ENCODE measurements at places on chromosomes 1 and 21. TPM values are rescaled to one million over a fixed set of nuclear protein-coding genes. Genes with fewer than 3 reads are reported as not detected.

The POTED gene
- not detected for total RNA-seq

The S100A14 gene
- total RNA-seq = 1,914 TPM

The RPS27 gene
- 2,096 TPM for total RNA-seq

The GPR161 gene
- total RNA-seq = 1.7 TPM

The FMO2 gene
- 53.4 TPM for total RNA-seq

The B3GALT5 gene
- 2.6 TPM for total RNA-seq

The RAP1A gene
- 24.3 TPM for total RNA-seq

The TMEM82 gene
- total RNA-seq = not detected

The NR5A2 gene
- total RNA-seq = 4.2 TPM

The MTARC1 gene
- 6.1 TPM for total RNA-seq

The TPTE gene
- total RNA-seq = not detected

The C8A gene
- not detected for total RNA-seq

The PHLDA3 gene
- 76.1 TPM for total RNA-seq

The DNASE2B gene
- not detected for total RNA-seq

The RIPK4 gene
- total RNA-seq = 80.5 TPM

The ELAPOR1 gene
- 0.40 TPM for total RNA-seq

The HRNR gene
- total RNA-seq = not detected

The NEK2 gene
- 3.8 TPM for total RNA-seq

The PFKFB2 gene
- 9.4 TPM for total RNA-seq

The HSD3B1 gene
- total RNA-seq = not detected

The CFAP298 gene
- 24.2 TPM for total RNA-seq

The MFN2 gene
- 96.9 TPM for total RNA-seq

The HOOK1 gene
- 32.6 TPM for total RNA-seq

The KRTAP10-11 gene
- total RNA-seq = not detected

The LCE1C gene
- total RNA-seq = not detected

The OR2T33 gene
- total RNA-seq = not detected

The AMY1C gene
- total RNA-seq = not detected

The C8B gene
- total RNA-seq = not detected

The NTNG1 gene
- 0.41 TPM for total RNA-seq

The CR1 gene
- 3.5 TPM for total RNA-seq

The OVAAL gene
- not detected for total RNA-seq

The AQP10 gene
- total RNA-seq = not detected

The TTLL7 gene
- total RNA-seq = 5.4 TPM

The CASZ1 gene
- 13.1 TPM for total RNA-seq

The MXRA8 gene
- 33.8 TPM for total RNA-seq

The C1orf232 gene
- total RNA-seq = not detected

The CD52 gene
- total RNA-seq = 15.1 TPM

The VCAM1 gene
- not detected for total RNA-seq

The KCNJ10 gene
- total RNA-seq = not detected

All from esophagus squamous epithelium (tissue), 5 donors.